ENCODE measurements at places on chromosomes 12 and 14. TPM values are rescaled to one million over a fixed set of nuclear protein-coding genes. Genes with fewer than 3 reads are reported as not detected.

Gene UNC119B
- total RNA-seq, result 11.6 TPM

Gene KRT83
- not detected for total RNA-seq

Gene AMDHD1
- 1.6 TPM for total RNA-seq

Gene OASL
- 35.2 TPM for total RNA-seq

Gene SERPINA4
- total RNA-seq, result not detected

Gene CCDC177
- total RNA-seq, result not detected

Gene DRAM1
- total RNA-seq, result 10.0 TPM

Gene MGP
- total RNA-seq, result 1.1 TPM

Gene NUDT14
- total RNA-seq, result 16.0 TPM

Gene JDP2
- total RNA-seq, result 10.5 TPM

Gene NTF3
- total RNA-seq, result not detected

Gene PZP
- not detected for total RNA-seq

All from natural killer cell (primary cell).